ENCODE measurements at places on chromosomes 11 and 22. TPM values are rescaled to one million over a fixed set of nuclear protein-coding genes. Genes with fewer than 3 reads are reported as not detected.

Gene NRGN
- total RNA-seq = 0.40 TPM

Gene RASL10A
- total RNA-seq = not detected

Gene BIK
- 12.1 TPM for total RNA-seq

Gene SCGB1C1
- total RNA-seq = not detected

Gene C11orf86
- not detected for total RNA-seq

Gene FERMT3
- total RNA-seq = 12.2 TPM

Gene SLC22A25
- total RNA-seq = not detected

- H3K27me3 ChIP-seq = no peaks in the 10 kb centered on the region
- peak overlapping the region; percentile 38 for H3K4me3 ChIP-seq
- peak; percentile 33 for DNase-seq
- peaks cover 9% of the 10 kb centered on the region for H3K36me3 ChIP-seq
- H3K4me1 ChIP-seq = peaks cover 15% of the 10 kb centered on the region
These were observed 862 bp downstream of the TPP1 start for GRCh38 chr11:6618117-6619003.

DNA sequence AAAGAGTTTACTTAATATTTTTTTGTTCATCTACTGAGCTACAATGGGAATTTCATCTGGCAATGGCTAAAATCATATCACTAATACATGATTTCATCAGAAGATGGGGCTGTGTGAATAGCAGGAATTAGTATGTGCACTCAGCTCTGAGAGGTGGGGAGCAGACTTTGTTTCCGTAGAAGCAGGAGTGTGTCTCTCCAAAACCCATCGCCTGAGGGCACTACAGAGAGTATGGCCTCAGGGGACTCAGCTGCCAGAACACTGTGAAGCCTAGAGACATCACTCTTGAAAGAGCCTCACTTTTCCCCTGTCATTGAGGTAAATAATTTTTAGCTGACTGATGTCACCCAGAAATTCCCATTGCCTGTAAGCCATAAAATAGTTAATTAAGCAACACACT is 261.4 kb upstream of the ISX start:
- no peaks in the 10 kb centered on the region for H3K27me3 ChIP-seq
- no peak for DNase-seq
- H3K27ac ChIP-seq = no peak overlapping the region
- no peak overlapping the region for H3K4me3 ChIP-seq
- no peaks in the 10 kb centered on the region for H3K4me1 ChIP-seq

DNA sequence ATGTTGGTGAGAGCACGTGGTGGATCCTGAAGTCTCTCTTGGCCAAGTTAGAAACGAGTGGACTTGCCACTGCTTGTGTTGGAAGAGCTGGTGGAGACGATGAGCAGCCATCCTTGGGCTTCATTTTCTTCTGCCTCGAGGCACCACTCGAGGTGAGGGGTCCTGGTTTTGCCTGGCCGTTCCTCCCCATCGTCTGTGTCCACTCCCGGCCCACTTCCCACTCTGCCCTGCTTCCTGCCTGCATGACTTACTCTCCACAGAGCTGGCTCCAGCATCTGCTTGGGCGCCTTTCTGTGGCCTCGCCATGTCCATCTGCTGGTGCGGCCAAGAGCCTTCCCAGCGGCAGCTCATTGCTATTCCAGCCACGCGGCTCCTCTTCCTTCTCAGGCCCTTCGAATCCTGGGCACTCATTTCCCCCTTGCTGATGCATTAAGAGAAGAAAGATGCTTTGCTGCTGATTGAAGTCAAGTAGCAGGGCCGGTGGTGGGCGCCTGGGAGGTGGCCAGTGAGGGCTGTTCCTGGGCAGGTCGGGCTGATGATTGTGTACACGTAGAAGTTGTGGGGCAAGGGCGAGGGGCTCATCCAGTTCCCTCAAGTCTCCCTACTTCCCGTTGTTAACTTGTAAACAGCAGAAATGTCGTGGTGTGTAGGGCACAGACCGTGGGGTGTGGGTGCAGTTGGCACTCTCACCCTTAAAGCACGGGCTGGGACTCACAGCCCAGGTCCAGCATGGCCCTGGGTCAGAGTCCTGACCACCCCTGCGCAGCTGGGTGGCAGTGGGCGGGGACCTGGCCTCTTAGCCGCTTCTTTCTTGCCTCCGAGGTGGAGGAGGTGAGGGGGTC is 292.0 kb downstream of the TBC1D22A start:
- H3K27me3 ChIP-seq = no peaks in the 10 kb centered on the region

GRCh38 chr11:7252683-7253213 is 1.0 kb downstream of the SYT9 start:
- DNase-seq = peak; percentile 13
- H3K27me3 ChIP-seq = no peaks in the 10 kb centered on the region
- peak overlapping the region; percentile 48 for H3K4me3 ChIP-seq
- H3K27ac ChIP-seq = no peak overlapping the region
- peaks cover 9% of the 10 kb centered on the region for H3K4me1 ChIP-seq
- no peaks in the 10 kb centered on the region for H3K36me3 ChIP-seq

DNA sequence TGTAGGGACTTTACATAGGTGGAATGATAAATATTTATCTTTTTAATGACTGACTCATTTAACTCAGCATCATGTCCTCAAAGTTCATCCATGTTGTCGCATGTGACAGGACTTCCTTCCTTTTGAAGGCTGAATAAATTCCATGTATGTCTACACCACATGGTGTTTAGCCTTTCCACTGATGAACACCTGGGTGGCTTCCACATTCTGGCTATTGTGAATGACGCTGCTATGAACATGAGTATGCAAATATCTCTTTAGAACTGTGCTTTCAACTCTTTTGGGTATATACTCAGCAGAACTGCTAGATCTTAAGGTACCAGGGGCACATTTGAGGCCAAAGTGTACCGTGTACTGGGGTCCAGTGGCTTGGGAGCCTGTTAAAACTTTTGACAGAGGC is 24.1 kb downstream of the LARGE1 start:
- H3K27ac ChIP-seq = no peak overlapping the region
- DNase-seq = no peak
- H3K4me1 ChIP-seq = no peaks in the 10 kb centered on the region
- no peaks in the 10 kb centered on the region for H3K27me3 ChIP-seq
- no peaks in the 10 kb centered on the region for H3K36me3 ChIP-seq

DNA sequence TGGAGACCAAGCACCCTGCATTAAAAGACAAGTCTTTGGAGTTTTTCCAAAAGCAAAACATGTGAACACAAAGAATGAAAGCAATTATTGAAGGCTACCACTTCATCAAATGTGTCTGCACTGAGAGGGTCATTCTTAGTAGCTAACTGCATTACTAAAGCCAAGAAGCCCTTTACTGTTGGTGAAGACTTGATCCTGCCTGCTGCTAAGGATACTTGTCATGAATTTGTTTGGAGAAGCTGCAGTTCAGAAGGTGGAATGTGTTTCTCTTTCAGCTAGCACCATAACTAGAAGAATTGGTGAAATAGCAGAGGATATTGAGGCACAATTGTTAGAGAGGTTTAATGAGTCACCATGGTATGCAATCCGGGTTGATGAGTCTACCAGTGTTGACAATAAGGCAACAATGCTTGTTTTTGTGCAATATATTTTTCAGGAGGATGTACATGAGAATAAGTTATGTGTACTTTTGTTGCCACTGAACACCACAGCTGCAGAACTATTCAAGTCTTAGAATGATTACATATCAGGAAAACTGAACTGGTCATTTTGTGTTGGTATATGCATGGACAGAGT is 457.3 kb upstream of the ISX start:
- no peak for DNase-seq
- no peak overlapping the region for H3K27ac ChIP-seq
- no peaks in the 10 kb centered on the region for H3K27me3 ChIP-seq

- H3K4me3 ChIP-seq = no peak overlapping the region
- H3K27ac ChIP-seq = no peak overlapping the region
- H3K4me1 ChIP-seq = peaks cover 9% of the 10 kb centered on the region
- H3K27me3 ChIP-seq = no peaks in the 10 kb centered on the region
- no peaks in the 10 kb centered on the region for H3K36me3 ChIP-seq
- DNase-seq = no peak
These were observed 53.9 kb upstream of the GALNT18 start for GRCh38 chr11:11675671-11676181.

DNA sequence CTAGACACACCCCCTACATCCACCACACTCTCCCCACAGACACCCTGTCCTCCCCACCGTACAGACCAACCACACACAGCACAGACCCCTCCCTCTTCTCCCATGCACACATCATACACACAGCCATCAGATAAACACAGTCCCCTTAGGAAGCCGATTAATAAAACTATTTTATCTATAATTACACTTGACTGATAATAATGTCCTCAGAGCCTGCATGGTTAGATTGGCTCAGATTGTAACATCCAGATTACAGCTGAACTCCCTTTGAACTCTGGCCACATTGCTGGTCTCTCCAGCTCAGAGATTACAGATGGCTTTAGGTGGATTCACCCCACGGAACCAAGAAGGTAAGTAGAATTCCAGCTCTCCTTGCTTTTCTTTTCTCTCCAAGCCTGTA is 9.5 kb upstream of the ELF5 start:
- no peak for DNase-seq
- no peak overlapping the region for H3K27ac ChIP-seq
- H3K27me3 ChIP-seq = no peaks in the 10 kb centered on the region
- H3K36me3 ChIP-seq = no peaks in the 10 kb centered on the region
- no peak overlapping the region for H3K4me3 ChIP-seq

- no peaks in the 10 kb centered on the region for H3K36me3 ChIP-seq
- H3K27ac ChIP-seq = peak overlapping the region; percentile 36
- no peak overlapping the region for H3K4me3 ChIP-seq
- peak; percentile 62 for DNase-seq
- H3K4me1 ChIP-seq = peaks cover 35% of the 10 kb centered on the region
These were observed 7.5 kb downstream of the FXYD6 start for GRCh38 chr11:117868815-117869561.

DNA sequence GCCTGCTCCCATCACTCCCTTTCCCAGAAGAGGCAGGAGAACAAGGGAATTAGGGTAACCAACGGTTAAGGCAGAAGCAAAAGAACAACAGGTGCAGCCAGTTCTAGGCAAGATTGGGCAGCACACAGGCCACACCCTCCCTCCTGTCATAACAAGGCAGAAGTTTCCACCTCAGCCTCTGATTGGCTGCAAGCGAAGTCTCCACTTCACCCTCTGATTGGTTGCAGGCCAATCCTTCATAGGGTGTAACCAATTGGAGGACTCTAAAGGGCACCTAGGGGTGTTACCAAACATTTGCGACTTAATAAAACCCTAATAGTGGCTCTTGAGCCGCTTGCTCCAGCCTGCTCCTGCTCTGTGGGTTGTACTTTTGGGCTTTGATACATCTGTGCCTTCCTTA is 153.8 kb downstream of the CACNA1I start:
- no peak overlapping the region for H3K27ac ChIP-seq
- H3K27me3 ChIP-seq = no peaks in the 10 kb centered on the region
- no peaks in the 10 kb centered on the region for H3K4me1 ChIP-seq
- no peak overlapping the region for H3K4me3 ChIP-seq
- H3K36me3 ChIP-seq = no peaks in the 10 kb centered on the region
- DNase-seq = no peak

GRCh38 chr11:67482275-67482826 is 475 bp upstream of the AIP start:
- H3K36me3 ChIP-seq = peaks cover 2% of the 10 kb centered on the region
- peak overlapping the region; percentile 76 for H3K27ac ChIP-seq
- H3K27me3 ChIP-seq = no peaks in the 10 kb centered on the region
- H3K4me3 ChIP-seq = no peak overlapping the region
- no peak for DNase-seq

DNA sequence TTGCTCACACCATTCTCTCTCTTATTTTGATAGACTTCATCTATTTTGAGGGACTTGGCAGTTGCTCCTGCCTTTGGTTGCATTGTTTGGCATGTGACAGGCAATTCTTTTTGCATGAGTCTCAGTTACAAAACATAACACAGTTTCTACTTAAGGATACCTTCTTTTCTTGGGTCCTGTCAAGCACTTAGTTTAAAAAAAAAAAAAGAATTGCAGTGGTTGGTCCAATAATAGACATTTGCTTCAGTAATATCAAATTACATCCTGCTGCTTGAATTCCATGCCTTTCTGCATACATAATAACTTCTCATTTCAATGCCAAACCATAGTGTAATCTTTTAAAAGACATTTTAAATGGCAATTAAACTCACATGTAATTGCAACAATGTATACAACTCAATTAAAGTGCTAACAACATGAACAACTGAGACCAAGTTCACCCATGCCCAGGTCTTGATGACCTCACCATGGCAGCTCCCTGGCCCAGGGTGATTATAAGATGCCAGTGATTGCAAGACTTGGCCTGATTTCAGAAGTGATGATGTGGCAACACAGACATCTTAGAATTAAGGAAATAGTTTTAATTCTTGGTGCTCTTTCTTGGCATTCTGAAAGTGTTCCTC is 32.2 kb upstream of the PLET1 start:
- no peaks in the 10 kb centered on the region for H3K27me3 ChIP-seq
- no peak overlapping the region for H3K4me3 ChIP-seq
- H3K4me1 ChIP-seq = peaks cover 26% of the 10 kb centered on the region
- H3K36me3 ChIP-seq = no peaks in the 10 kb centered on the region
- peak; percentile 59 for DNase-seq

DNA sequence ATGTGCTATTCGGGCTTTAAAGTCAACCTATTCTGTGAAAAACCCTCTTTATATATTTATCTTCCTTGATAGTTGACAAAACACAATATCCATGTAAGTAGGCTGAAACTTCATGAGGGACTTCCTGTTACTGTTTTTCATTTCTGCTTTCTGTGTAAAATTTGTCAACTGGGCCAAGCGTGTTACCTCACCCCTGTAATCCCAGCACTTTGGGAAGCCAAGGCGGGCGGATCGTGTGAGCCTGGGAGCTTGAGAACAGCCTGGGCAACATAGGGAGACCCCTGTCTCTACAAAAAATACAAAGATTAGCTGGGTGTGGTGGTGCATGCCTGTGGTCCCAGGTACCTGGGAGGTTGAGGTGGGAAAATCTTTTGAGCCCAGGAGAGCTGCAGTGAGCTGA is 66.5 kb upstream of the SLC25A18 start:
- H3K4me3 ChIP-seq = no peak overlapping the region
- no peaks in the 10 kb centered on the region for H3K27me3 ChIP-seq
- no peaks in the 10 kb centered on the region for H3K4me1 ChIP-seq

- H3K4me1 ChIP-seq = no peaks in the 10 kb centered on the region
- no peak for DNase-seq
- no peak overlapping the region for H3K27ac ChIP-seq
- no peaks in the 10 kb centered on the region for H3K27me3 ChIP-seq
- peaks cover 46% of the 10 kb centered on the region for H3K36me3 ChIP-seq
- H3K4me3 ChIP-seq = no peak overlapping the region
These were observed 32.2 kb upstream of the CHRNA10 start for GRCh38 chr11:3703383-3703782.

GRCh38 chr22:43013355-43014315 is 1.3 kb downstream of the PACSIN2 start:
- no peaks in the 10 kb centered on the region for H3K27me3 ChIP-seq
- H3K4me3 ChIP-seq = no peak overlapping the region
- H3K36me3 ChIP-seq = no peaks in the 10 kb centered on the region
- H3K4me1 ChIP-seq = peaks cover 50% of the 10 kb centered on the region

DNA sequence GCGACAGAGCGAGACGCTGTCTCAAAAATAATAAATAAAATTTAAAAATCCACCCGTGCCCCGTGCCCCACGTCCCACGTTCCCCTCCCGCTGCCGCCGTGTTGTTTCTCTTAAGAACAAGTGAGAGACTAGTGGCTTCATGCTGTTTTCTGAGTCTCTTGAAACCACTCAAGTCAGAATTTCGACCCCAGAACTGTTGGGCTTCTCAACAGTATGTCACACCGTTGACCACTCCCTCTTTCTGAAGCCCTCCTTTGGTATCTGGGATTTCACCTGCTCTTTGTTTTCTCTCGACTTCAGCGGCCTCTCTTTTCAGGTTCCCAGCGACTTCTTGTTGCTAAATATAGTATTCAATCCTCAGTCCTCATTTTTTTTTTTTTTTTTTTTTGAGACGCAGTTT is 974 bp downstream of the PPIL2 start:
- peak overlapping the region; percentile 57 for H3K4me3 ChIP-seq
- DNase-seq = no peak
- peak overlapping the region; percentile 90 for H3K27ac ChIP-seq
- H3K4me1 ChIP-seq = peaks cover 18% of the 10 kb centered on the region
- peaks cover 14% of the 10 kb centered on the region for H3K36me3 ChIP-seq

Data from thyroid gland (tissue), 4 donors.